Germinal center (tissue), 1 donor: ENCODE measurements at places on chromosomes 12 and 14.

GRCh38 chr12:47887529-47887928, 17.3 kb downstream of the VDR start:
- DNase-seq = no peak

DNA sequence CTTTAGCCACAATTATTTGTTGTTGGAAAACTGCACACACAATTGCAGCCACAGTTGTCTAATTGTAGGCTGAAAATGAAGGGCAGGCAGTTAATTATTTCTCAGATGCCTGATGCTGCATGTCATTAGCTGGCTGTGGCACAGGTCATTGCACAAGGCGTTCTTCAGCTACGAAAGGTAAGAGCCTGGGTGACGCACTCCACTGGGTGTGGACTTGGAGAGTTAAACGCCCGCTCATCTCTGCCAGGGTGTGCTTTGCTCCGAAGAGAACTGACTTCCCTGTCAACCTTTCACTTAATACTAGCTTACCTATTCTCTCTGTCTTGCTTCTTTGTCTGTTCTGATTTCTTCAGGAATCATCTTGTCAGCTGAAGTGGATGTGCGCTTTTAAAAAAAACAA, 91.4 kb upstream of the CPM start:
- DNase-seq = no peak

GRCh38 chr12:22396735-22397134, 62.2 kb upstream of the ST8SIA1 start:
- no peak for DNase-seq

DNA sequence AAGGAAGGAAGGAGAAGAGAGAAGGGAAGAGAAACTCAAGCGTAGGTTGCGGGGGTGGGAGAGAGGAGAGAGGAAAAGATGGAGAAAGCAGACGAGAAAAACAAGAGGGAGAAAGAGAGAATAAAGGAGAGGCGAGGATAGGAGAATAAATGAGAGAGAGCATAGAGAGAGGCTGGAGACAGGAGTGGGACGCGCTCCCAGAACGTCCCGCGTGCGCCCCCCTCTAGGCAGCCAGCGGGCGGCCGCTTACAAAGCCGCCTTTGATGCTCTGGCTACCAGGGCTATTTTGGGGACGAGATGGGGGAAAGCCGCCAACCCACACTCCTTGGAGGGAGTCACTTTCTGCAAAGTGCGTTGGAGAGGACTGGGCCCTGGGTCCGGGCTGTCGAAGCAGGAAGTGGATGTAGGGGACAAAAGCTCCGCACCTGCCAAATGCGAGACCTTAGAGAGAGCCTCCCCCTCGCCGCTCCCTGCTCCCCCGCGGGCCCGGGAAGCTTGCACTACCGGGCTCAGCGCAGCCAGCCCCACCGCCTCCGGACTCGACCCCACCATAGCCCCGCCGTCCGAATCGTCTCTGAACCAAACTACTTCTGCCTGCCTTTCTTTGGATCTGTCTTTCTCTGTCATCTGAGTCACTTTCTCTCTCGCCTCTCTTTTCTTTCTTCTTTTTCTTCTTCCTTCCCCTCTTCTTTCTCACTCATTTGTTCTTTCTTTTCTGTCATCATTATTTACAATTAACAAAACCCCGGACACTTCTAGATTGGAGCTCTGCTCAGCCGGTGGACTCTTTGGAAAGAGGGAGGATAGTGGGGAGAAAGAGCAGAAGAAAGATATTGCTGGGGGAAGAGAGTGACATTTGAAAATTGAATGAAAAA, 8.0 kb downstream of the ASCL1 start:
- DNase-seq = no peak

GRCh38 chr12:15599266-15600037, 189.7 kb downstream of the EPS8 start:
- no peak for DNase-seq

DNA sequence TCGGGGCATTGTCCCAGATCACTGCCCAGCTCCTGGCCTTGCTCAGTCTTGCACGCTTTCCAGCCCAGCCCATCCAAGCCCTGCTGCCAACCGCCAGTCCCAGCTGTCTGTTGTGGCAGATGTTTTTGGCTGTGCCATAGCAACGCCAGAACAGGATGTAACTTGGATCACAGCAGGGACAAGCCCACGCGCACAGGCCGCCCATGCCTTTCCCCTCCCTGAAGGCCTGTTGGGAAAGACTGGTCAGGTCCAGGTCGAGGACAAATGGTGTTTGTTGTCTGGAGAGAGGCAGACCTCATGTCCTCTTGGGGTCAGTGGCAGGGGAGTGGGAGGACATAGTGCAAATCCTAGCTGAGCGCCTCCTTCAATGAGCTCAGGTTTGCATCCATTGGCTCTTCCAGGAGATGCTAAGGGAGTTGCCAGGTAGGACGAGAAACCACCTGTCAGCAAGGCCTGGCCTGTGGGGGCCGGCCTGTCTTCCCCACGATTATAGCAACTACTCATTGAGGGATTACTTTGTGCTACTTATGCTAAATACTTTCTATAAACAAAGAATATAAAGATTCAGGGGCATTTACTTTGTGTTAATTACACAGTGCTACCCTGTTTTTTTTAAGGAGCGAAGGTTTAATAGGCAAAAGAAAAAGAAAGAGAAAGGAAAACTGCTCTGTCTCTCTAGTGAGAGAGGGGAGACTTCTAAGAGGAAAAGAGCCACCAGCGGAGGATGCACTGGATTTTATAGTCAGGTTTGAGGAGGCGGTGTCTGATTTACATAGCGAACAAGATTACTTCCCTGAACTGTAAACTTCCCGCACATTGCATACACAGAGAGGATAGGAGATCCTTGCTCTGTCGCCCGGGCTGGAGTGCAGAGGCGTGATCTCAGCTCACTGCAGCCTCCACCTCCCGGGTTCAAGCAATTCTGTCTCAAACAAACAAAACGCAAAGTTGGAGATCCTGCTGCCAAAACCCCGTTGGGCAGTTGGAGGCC, 42.8 kb upstream of the CORO1C start:
- DNase-seq = no peak

DNA sequence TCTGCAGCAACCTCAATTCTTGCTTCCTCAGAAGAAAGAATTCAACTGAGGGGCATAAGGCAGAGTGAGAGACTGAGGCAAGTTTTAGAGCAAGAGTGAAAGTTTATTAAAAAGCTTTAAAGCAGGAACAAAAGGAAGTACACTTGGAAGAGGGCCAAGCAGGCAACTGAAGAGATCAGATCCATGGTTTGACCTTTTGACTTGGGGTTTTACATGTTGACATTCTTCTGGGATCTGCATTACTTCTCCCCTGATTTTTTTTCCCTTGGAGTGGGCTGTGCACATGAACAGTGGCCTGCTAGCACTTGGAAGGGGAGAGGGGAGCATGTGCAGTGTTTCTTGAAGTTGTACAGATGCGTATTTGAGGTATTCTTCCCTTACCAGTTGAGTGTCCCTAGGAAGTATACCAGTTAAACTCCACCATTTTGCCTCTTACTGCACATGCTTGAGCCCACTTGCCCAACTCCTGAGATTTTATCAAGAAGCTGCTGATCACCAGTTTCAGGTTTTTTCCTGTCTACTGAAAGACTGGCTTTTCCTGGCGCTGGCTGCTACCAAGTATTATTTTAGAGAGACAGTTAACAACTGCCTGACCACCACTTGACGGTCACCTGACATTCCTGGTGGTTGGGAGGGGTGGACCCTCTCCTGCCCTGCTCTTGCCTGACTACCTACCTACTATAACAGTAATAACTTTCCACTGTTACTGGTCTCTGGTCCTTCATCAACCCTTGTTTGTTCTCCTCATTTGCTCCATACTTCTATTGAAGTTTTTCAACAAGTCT, 26.0 kb upstream of the TMTC2 start:
- DNase-seq = no peak

- DNase-seq = no peak
Observed at GRCh38 chr12:68074306-68075027, 85.1 kb downstream of the IFNG start.

GRCh38 chr14:32430326-32430725, 101.2 kb downstream of the AKAP6 start:
- no peak for DNase-seq

DNA sequence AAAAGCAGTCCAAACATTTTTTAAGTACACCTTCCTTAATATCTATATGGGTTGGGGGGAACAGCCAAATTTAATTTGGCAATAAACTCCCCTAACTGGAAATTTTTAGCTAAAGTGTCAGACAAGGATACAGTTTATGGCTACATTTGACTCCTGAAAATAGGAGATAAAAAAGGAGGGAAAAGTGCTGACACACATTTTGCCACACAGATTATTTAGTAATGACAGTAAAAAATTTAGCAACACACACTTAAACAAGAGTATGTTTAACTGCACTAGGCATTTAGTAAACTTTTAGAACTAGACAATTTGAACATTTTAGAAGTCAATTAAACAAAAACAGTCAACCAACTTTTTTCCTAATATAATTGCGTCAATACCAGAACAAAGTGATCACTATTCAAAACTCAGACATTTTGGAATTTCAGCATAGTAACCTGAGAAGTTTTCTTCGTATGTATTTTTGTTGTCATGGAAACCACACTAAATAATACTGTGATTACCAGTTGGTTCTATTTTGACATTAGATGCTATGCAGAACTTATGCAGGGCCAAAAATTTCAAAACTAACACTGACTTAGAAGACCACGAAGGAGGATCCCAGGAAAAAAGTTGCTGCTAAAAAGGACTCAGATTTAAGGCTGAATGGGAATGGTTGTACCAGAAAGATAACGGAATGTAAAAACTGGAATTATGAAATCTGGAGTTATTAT, 13.4 kb downstream of the GMFB start:
- no peak for DNase-seq
